ENCODE measurements at places on chromosomes 16 and 17.

DNA sequence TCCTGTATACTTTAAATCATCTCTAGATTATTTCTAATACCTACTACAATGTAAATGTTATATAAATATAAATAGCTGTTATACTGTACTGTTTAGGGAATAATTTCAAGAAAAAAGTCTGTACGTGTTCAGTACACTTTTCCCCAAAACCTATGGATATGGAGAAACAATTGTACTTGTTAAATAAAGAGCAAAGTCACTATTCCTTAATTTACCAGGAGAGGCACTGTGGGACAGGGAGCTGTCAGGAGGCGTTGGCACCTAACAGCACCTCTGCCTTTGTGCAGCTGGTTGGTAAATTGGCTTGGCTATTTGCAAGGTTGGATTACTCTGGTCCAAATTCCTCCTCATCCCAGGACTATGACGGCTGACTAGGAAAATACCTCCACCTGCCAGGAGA is 28.0 kb downstream of the CRHR1 start:
- no peak for DNase-seq

DNA sequence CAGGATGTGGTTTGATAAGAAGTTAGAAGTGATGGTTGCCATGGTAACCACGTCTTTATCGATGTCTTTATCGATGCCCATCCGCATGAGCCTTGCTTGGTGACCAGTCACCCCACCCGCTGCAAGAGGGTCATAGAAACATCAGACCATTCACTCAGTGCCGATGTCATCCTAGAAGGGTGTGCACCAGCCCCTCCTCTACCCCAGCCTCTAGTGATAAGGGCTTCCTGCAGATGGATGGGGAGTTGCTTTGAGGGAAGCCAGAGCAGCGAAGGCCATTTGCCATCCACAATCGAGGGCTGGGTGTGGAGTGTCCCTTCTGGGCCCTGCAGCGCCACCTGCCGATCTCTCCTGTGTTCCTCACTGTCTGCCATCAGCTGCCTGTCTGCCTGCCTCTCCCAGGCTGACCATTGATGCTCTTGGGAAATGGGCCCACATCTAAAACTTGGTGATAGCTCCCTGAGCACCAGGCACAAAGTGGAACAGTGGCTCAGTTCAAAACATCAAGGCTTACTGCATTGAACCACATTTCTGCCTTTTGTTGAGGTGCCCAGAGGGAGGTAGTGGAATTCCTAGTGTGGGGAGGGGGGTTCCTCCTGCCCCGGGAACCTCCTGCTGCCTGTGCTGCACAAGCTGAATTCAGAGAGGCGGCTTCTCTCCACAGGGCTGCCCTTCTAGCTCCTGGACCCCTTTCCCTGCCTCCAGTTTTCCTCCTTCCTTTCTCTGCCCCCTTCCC is 8.9 kb downstream of the CALB2 start:
- DNase-seq = no peak

GRCh38 chr16:70801611-70802010 is 653 bp upstream of the VAC14 start:
- DNase-seq = no peak

DNA sequence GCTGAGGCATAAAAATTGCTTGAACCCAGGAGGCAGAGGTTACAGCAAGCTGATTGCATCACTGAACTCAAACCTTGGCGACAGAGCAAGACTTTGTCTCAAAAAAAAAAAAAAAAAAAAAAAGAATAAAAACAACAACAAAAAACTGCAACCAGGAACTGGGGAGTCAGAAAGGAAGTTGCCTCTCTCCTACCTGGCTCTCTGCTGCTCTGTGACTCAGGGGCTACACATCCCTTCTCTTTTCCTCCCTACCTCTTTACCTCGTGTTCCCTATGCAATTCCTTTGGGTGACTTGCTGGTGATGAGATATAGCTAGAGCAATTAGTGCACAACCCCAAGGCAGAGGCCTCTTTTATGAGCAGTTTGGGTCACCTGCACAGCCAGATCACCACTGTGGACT is 95.9 kb downstream of the ABCC1 start:
- no peak for DNase-seq

- DNase-seq = no peak
These were observed 38.8 kb upstream of the ENPP7 start for GRCh38 chr17:79691931-79692330.

DNA sequence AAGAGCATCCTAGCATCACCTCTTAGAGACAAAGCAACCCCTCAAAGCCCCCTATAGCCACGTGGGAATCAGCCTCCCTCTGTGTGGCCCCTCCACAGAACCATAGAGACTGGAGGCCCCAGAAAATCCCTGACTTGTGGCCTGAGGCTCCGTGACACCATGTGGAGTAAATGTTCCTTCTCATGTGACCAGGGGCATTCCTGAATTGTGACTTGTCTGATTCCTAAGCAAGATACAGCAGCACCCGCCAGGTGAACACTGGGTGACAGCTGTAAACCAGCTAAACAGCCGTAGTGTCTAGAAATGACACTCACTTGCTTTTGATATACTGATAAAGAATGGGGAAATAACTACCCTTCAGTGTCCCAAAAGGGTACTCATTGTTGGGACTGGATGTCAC is 79.0 kb downstream of the DYNLRB2 start:
- DNase-seq = no peak

DNA sequence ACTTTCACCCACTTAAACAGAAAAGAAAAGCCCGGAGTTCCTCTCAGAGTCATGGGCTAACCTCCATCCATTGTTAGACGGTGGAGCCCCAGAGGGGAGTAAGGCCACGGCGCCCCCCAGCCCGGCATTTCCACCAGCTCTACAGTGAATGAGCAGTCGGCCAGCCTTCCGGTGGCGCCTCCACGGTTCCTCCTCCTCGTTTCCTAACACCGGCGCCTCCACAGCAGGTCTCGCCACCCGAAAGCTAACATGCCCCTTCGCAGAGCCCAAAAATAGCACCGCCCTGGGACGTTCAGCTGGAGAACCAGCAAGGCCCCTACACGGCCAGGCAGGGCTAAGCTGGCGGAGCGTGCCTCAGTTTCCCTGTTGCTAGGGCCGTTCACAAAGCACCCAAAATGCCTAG is 858 bp downstream of the MMD start:
- no peak for DNase-seq

- no peak for DNase-seq
These were observed 77.7 kb upstream of the PLCG2 start for GRCh38 chr16:81701296-81701970.

- no peak for DNase-seq
These were observed 132.2 kb downstream of the SPECC1 start for GRCh38 chr17:20141198-20141972.

DNA sequence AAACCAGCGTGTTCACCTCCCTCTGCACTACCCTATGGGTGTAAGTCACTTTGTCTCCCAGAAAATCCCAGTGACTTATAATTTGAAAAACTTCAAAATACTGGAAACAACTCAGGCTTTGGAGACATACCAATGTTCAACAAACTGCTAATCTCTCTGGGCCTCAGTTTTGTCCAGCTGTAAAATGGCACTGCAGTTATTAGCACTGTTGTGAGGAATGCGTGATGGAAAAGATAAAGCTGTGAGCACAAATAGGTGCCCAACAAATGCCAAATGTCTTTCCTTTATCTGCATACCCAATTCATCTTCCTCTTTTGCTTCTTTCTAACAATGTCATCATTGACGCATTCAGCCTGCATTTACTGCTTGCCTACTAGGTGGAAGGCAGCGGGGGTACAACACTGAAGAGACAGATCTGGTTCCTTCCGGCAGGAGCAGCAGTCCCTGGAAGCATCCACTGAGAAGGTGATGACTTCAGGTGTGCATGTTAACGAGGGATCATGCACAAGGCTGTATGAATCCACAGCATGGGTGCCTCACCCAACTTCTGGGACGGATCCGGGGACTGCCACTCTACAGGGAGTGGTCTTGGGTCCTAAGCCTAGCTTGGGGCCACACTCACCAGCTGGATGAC is 63.4 kb downstream of the CYTH1 start:
- no peak for DNase-seq

- DNase-seq = no peak
These were observed 15.1 kb downstream of the CACNG5 start for GRCh38 chr17:66849851-66850580.

GRCh38 chr17:50115756-50116155 is 14.2 kb downstream of the SAMD14 start:
- no peak for DNase-seq
